CD4-positive, alpha-beta T cell treated with Interleukin-2 at 100 ng/mL for 4 hours (primary cell): ENCODE measurements at places on chromosomes 13 and 19.
A peak's percentile ranks its signal among the peaks of the same experiment; 100 is the strongest.

DNA sequence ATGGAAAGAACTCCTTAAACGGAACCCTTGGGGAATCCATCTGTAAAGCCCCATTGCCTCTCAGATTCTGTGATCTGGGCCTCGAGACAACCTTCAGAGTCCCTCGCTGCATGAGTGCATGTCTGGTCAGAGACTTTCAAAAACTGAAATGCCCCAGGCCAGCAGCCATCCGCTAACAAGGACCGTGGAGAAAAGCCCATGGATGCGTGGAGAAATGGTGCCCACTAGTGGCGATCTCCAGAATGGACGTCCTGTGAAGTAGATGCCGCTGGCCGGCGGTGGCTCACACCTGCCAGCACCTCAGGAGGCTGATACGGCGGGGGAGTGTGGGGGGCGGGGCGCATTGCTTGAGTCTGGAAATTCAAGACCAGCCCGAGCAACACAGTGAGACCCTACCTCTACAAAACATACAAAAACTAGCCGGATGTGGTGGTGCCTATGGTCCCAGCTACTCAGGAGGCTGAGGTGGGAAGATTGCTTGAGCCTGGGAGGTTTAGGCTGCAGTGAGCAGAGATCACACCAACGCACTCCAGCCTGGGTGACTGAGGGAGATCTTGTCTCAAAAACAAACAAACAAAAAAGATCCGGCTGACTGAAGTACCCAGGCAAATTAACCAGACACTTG lies 7.9 kb upstream of the CDC16 start:
- peak; percentile 89 for DNase-seq

GRCh38 chr13:75736173-75736572 lies 100.0 kb downstream of the LMO7 start:
- no peak for DNase-seq

DNA sequence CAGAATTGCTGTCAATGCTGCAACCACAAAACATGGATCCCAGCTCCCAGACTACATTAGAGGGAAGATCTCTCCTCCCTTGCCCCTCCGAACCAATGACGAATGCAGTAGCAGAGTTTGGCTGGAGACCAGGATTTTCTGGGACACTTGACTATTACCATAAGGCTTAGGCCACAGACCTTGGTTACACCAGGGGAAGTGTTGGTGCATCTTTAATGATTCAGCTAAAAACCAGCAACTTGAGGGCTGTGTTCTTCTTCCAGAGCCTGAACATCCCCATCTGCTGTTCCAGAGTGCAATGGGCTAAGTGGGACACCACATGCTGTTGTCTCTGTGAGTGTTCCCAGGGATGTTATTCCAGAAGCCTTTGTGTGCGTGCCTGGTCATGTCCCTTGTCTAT lies 528.2 kb downstream of the LMO7 start:
- no peak for DNase-seq

DNA sequence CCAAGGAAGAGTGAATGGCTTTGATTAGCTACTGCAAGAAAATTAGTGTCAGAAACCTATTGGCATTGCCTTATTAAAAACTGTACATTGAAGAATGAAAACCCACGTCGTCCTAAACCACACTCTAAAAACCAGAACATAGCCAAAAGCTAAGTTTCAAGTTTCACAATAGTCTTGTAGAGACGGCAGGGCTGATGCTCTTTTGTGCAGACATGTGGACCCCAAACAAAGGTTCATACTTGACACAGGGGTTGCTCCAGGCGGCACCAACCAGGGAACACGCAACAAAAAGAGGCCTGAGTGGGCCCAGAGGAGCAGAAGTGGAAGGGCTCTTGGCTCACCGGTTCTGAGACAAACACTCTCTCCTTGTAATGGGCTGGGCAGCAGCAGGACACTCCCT lies 28.6 kb upstream of the MIR17HG start:
- no peak for DNase-seq

- DNase-seq = no peak
These were observed 83.0 kb downstream of the TSHZ3 start for GRCh38 chr19:31266196-31266595.

DNA sequence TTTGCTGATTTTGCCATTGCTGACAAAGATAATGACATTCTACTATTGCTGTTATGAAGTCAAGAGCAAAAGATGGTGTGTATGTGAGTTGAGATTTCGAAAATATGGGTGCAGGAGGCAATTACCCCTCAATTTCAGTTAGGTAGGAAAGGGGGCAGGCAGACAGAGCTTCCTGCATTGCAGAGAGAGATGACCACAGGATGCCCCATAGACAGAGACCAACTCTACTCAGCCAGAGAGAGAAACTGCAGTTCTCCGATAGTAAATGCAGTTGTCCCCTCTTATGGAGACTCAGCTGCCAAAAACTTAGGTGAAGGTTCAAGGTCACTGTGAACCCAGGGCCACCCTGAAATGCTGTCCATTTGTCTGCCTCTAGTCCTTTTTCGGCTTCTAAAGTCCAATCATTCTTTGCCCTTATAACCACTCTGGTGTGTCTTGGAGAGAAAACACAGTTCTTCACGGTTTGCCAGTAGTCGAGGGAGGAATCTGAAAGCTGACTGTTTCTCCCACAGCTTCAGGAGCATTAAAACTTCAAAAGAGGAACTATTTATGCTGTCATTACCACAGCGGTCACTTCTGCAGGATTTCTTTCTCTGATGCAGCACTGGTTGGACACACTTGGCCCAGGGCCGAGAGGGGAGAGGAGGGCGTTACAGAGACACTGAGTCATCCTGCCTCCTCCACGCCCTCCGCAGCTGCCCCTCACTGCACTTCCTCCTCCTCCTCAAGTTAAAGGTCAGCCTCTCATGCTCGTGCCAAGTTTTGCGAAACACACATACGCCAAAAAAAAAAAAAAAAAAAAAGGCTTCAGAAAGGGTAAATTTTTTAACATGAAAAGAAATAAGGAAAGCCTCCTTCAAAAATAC lies 264.3 kb downstream of the FOXO1 start:
- peak; percentile 39 for DNase-seq
